ENCODE measurements at places on chromosomes 2 and 18. TPM values are rescaled to one million over a fixed set of nuclear protein-coding genes. Genes with fewer than 3 reads are reported as not detected.

DNA sequence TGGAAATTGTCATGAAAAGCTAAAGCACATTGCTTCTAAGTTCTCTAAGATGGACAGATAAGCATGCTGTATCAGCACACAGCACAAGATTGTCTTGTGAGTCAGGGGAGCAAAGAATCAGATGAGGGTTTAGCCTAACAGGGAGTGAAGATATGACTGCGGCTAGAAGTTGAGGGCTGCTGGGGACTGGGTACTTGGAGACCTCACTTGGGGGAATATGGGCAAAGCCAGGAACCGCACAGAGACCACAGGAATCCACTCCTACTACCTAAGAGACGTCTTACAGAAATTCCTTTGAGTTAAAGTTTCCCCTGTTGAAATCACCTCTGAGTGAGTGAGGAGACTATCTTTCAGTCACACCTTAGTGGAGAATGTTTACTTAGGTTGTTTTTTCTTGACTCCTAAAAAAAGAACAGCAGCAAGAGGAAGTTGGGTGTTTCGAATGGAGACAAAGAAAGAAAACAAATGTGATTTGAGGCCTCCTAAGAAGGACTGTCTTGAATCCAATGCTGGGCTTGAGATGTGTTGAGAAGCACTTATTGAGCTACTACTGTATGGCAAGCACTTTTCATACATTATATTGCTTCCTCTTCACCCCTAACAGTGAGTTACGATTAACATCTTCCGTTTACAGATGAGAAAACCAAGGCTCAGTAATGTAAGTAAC, 100.7 kb downstream of the ANKRD44 start:
- DNase-seq, result peak; percentile 37

- no peak for DNase-seq
Measured at GRCh38 chr2:68653034-68653433, 9.7 kb downstream of the PROKR1 start.

DNA sequence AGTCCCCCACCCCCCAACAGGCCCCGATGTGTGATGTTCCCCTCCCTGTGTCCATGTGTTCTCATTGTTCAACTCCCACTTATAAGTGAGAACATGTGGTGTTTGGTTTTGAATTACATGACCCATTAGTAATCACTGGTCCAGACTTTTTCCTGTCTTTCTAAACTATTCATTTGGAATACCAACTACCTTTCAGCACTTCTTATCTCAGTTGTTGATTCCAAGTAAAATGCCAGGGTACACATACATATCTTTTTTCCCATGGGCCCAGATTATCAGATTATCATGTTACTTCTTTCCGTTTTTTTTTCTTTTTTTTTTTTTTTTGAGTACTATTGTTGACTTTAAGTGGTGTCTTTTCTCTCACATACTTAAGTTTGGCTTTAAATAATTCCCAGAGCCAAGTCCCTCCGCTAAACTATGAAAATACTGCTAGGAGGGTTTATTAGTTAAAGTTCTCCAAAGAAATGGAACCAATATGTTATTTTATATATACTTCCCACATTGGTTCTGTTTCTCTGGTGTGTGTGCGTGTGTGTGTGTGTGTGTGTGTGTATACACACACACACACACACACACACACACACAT, 389.3 kb downstream of the IRS1 start:
- no peak for DNase-seq

SNED1 gene
- 85.2 TPM for total RNA-seq

GRCh38 chr2:9897331-9897737, 54.1 kb downstream of the TAF1B start:
- DNase-seq, result no peak

- DNase-seq, result no peak
Measured at GRCh38 chr2:193520709-193521458, 1326.2 kb upstream of the TMEFF2 start.

DNA sequence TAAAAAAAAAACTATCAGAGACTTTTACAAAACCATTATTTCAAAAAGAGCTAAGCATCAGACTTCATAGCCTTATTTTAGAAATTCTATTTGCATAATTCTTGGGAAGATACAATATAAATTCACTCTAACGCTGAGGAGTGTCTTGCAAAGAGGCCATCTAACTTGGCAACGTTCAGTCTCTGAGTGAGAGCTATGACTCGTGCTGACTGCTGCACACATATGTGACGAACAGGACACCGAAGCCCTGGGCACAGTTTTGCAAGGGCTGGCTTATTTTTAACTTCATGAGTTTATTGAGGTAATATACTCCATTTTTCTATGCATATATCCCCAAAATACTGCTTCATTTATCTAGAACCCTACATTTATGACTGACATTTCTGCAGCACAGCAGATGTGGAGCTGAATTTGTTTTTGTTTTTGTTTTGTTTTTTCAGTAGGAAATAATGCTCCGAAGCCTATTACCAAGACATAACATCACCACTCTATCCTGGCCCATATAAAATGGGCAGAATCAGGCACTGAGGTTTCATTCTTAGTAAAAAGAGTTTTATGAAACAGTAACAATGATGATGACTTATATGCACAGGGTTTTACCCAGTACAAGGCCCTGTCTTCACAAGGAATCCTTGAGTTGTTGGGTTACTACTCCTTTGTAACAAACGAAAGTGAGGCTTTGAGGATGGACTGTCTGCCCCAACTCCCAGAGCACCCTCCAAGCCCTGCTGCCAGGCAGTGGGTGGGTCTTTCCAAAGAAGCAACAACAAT, 68.3 kb downstream of the CRACDL start:
- no peak for DNase-seq

SCYGR7 gene
- not detected for total RNA-seq

UCN gene
- 5.1 TPM for total RNA-seq

- no peak for DNase-seq
Measured at GRCh38 chr2:12330916-12331315, 385.8 kb upstream of the TRIB2 start.

FER1L5 gene
- total RNA-seq, result not detected

- no peak for DNase-seq
Measured at GRCh38 chr18:79494936-79495335, 99.2 kb downstream of the NFATC1 start.

HRH4 gene
- total RNA-seq, result 1.1 TPM

GREB1L gene
- total RNA-seq, result not detected

PIEZO2 gene
- total RNA-seq, result not detected

BCL11A gene
- not detected for total RNA-seq

C2orf66 gene
- not detected for total RNA-seq

DNA sequence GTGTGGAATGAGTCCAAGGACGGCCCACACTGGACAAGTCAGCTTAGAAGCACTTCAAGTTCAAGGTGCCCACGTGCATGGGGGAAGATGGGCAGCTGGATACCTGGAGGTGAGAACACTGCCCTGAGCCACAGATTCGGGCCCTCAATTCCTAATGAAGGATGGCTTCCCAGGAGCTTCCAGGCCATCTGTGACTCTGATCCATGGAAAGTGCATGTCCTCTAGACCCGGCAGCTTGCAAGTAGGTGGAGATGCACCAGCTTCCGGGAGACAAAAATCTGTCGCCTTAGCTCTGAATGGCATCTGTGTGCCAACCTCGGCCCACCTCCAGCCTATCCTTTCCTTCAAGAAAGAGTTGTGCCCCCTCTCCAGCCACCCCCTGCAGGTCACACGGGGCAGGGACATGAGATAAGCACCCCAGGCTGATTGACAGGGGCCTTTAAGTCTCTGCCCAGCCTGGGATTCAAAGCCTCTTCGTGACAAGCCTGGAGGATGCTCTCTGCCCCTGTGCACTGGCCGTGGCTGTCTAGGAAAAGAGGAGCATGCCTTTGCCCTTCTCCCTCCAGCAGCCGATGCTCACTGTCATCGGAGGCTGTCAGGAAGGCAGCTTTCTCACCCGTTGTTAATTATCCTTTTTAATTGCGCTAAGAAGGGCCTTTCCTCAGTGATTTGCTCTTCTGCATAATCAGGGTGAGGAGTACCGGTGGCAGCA, 65.5 kb downstream of the BIN1 start:
- peak; percentile 1 for DNase-seq

DNA sequence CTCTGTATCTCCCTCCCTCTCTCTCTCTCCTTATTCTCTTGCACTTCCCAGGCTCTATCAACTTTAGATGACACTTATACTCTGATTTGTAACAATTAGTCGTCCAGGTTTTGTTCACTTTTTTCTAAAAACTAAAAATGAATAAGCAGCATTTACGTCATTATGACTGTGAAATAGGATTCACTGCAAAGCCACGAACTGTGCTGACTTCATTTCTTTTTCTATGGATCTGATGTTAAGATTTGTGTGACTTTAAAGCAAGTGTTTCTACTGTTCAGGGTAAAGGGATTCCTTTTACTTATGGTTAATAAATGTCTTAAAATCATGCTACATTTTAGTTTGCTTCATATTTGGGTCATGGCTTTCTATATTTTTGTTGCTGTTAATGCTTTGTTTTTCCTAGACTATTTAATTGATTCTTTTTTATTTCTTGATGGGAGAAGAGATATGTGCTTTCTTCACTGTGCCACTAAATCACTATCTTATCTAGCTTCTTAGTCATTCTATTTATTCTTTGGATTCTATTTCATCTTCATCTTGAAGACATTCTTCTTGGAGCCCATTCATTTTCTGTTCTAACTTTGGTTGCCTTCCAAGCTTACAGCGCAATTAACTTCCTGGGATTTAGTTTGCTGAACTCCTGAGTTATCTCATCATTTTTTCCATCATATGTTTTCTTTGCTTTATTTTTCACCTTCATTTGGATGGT, 480.4 kb upstream of the TRIB2 start:
- no peak for DNase-seq

DNA sequence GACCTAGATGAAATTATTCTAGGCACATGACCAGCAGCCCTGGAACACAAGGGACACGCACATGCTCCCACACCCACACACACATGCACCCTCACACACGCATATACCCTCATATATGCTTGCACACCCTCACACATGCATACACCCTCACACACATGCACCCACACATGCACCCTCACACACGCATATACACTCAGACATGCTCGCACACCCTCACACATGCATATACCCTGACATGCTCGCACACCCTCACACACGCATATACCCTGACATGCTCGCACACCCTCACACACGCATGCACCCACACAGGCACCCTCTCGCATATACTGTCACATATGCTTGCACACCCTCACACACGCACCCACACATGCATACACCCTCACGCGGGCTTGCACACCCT, 61.8 kb downstream of the PARD6G start:
- no peak for DNase-seq

GRCh38 chr2:240121190-240121589, 14.9 kb downstream of the COPS9 start:
- DNase-seq, result no peak

MC5R gene
- total RNA-seq, result not detected

GRCh38 chr2:157894694-157895435, 18.7 kb upstream of the ACVR1 start:
- DNase-seq, result no peak

GRCh38 chr18:70290482-70291294, 1.8 kb downstream of the SOCS6 start:
- no peak for DNase-seq

CCDC150 gene
- total RNA-seq, result 0.44 TPM

HOXD11 gene
- not detected for total RNA-seq

DNA sequence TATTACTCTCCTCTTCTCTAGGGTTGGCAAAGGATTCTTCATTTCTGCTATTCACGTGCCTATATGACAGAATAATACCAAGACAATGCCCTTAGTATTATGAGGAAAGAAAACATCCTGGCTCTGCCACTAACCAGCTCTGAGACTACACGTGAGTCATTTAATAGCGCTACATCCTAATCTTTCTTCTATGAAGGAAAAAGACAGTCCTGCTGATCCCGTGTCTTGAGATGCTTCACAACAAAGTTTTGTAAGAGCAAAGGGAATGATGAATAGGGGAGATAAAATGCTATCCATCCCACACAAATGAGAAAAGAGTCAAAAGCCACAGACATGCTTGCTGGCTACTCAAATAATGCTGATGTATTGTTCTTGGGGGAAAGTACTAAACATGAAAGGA, 152.8 kb downstream of the PID1 start:
- no peak for DNase-seq

DNA sequence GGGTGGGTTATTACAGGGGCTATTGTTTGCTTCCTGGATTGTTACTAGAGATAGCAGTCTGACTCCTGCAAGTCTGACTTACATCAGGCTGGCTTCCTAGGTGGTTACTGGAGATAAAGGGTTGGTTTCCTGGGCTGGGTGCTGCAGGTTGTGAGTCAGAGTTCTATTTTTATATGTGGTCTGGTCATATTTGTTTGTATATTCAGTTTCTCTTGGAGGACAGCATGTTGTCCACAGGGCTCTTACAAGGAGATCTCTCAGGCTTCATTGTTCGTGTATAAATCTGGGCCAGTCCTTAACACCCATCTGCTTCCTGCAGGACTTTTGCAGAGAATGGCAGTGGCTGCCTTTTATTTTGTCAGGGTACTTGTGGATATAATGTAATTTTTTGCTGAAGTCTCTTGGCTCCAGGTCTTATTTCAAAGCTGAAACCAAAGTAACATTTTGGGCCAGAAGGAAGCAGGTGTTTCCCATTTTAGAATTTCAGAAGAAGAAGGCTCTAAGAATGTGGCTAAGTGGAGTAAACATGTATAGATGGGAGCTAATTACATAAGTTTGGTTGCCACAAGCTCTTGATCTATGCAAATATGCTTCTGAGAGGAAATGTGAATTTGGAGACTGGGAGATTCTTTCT, 65.9 kb upstream of the SLC16A14 start:
- DNase-seq, result no peak

- DNase-seq, result no peak
Measured at GRCh38 chr2:16394072-16394985, 271.3 kb downstream of the CYRIA start.
